ENCODE measurements at places on chromosomes 4 and X.

DNA sequence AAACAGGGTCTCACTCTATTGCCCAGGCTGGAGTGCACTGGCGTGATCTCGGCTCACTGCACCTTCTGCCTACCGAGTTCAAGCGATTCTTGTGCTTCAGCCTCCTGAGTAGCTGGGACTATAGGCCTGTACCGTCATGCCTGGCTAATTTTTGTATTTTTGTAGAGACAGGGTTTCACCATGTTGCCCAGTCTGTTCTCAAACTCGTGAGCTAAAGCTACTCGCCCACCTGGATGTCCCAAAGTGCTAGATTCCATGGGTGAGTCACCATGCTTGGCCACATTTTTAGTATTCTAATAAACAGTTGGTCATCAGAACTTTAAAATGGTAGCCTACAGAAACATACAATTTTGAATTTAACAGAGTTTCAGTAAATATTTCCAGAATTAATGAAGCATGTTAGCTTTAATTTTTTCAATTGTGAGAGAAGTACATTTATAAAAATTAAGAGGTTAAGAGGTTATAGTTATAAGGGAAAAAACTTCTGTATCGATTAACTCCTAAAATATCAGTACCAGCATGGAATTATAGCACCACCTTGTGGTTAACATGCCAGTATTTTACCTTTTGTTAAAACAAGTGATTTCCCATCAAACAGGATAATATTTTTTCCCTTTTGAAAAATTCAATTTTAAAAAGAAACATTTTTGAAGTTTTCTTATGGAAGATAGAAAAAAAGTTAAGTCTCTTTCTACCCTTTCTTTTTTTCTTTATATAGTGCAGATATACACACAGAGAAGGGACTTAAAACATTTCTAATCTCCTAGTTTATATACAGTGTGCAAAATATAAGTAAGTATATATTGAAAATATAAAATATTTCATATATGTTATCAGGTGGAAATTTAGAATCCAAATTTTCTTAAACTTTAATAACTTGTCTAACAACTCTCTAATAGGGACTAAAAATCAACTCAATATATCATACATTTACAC, 35.4 kb downstream of the CEP44 start:
- peak; percentile 39 for DNase-seq

DNA sequence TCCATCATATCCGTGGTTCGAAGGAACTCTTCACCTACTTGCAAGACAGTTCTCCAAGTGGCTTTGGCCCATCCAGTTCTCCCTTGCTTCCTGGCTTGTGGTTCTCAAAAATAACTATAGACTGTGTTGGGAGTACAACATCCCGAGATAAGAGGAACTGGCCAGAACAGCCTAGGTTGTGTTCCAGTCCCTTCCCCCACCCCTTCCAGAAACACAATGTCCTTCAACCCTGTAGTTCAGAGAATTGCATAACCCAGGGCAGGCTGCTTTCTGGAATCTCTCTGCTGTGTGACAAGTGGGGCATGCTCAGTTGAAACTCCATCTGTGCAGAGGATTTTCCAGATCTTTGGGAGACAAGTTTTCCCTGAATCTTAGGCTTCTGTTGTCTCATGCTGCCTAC, 206.5 kb downstream of the PCDH10 start:
- DNase-seq = no peak

- peak; percentile 96 for DNase-seq
Observed at GRCh38 chr4:83316459-83317165, 18.0 kb downstream of the HPSE start.

DNA sequence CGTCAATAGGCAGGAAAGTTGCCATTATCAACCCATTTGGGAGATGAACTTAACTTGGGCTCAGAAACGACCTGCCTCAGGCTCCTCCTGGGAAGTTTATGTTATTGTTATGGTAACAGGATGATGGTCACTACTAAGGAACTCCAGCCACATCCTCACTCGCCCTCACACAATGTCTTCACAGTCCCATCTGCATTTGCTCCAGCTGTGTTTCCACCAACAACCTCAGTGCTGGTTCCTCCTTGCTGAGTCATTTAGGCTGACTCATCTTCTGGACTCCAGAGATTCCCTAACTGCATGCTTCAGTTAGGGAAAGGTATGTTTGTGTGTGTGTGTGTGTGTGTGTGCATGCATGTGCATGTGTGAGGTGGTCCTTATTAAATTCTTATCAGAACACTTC, 293.4 kb upstream of the BOD1L1 start:
- DNase-seq = peak; percentile 28

DNA sequence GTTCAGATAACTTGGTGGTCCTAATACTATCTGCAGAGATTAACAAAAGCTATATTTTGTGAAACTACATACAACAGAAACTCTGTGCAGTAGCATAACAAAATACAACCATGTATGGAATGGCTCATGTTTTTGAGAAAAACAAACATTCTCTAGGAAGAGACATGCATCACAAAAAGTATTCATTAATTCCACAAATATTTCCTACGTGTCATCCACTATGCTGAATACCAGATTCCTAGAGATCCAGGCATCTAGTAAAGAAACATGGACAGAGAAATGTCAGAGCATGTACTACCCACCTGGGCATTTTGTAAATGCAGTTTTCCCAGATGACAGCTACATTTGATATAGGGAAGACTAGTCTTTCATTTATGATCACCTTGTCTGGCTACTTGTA, 248.1 kb downstream of the OPHN1 start:
- no peak for DNase-seq

DNA sequence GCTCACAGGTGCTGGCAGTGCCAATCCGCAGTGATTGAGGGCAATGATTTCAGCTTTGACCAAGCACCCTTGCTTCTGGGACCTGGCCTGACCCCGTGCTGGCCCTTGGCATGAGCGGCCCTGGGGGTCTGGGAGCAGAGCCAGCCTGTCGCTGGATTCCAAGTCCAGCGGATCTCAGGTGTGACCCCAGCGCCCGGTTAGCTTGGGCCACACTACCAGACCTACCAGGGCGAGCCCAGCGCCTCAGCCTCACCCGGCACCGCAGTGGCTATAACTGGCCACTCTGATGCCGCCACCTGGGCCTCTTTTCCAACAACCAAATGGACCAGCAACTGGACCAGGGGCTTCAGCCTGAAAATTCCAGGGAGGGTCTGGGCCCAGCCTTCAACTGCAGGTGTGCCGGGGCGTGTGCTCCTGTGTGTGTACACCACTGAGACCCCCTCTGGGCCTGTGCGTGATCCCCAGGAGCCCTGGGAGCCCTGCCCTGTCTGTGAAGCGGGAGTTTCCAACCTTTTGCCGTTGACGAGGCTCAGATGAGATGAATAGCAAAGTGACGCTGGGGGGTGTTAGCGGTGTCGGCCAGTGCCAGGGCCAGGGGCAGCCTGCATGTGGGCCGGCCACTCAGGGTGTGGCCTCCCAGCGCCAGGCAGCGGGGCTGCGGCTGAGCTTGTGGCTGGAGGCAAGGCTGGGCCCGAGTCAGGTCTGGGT, 658 bp downstream of the SH3TC1 start:
- peak; percentile 44 for DNase-seq

DNA sequence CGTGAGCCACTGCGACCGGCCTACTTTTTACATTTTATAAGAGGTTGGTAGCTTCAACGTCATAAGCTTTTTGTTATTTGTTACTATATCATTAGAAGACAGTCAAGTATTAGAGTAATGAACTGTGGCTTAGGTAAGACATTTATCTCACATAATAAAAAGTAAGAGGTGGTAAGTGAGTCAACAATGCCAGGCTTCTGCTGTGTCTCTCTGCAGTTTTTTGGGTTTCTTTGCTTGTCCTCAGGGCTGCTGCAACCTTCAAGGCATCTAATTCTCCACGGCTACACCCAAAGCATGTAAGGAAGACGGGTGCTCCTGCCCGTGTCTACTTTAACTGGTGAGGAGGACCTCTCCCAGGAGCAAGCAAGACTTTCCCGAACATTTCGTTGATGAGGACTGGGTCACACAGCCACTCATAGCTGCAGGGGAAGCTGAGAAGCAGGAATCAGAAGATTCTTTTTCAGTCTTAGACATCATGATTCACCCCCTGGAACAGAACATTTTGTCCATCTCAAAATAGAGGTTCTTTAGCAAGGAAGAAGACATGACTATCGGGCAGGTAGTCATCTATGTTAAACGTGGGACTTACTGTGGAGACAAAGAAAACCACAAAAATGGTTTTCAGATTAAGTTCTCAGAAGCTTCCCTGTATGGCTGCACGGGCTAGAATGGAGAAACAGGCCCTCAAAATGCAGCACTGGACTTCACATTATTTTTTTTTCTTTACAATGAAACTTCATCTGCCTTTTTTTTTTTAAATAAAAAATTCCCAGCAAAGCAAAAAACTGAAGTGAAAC, 13.0 kb upstream of the RHOH start:
- DNase-seq = peak; percentile 68

GRCh38 chrX:136138939-136139338, 8.4 kb upstream of the FHL1 start:
- no peak for DNase-seq

GRCh38 chr4:139266583-139267257, 13.3 kb downstream of the MGARP start:
- DNase-seq = peak; percentile 78

DNA sequence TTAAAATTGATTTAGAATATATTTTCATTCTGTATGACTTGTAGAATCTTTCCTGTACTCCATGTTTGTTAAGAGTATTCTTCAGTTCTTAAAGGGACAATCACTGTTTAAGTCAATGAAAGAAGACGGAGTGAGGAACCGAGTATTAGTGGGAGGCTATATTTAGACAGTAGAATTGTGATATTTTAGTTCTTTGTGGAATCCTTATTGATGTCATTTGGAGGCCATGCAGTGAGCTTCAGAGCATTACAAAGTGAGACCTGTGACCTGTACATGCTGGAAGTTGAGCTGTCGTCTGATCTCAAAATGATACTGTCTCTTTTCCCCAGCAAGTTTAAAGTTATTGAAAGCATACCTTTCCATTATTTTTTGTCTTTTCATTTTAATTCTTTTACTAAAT, 394.7 kb downstream of the GALNTL6 start:
- DNase-seq = peak; percentile 63

GRCh38 chrX:119783026-119783425, 8.4 kb downstream of the RPL39 start:
- peak; percentile 85 for DNase-seq
